ENCODE measurements at places on chromosomes 16 and 17.

- DNase-seq, result no peak
Observed at GRCh38 chr16:85348911-85349334, 236.7 kb upstream of the CIBAR2 start.

GRCh38 chr17:7782240-7782639 lies 51.8 kb upstream of the KDM6B start:
- DNase-seq, result no peak

DNA sequence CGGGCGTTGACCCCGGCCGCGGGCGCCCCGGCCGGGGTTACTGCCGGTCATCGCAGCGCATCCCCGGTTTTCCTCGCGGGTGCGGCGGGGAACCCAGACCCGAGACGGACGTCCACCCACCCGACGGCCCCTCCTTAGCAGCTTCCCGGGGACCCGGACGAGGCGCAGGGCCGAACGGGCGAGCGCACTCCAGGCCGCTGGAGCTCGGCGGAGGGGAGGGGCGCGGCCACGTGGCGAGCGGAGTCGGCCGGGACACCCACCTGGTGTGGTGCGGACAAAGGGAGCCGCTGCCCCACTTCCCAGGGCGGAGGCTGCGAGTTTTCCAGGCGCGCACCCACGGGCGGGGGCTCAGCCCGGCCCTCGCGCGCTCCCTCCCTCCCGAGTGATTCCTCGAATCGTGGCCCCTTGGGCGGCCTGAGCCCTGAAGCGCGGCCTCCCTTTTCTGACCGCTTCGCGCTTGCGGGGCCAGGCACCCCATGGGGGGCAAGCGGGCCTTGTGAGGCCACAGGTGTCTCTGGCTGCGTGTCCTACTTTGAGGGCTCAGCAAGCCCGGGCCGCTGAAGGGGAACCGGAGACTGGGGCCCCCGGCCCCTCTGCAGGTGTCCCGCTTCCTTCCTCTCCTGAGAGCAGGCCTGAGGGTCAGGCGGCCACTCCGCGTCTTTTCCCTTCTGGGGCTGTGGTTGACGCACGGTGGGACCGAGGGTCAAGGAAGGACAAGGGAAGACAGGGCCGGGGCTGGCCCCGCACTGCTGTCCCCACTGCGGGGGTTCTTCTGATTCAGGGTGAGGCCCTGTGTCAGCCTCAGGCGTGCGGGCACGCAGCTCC lies 1.1 kb upstream of the FASN start:
- peak; percentile 38 for DNase-seq

DNA sequence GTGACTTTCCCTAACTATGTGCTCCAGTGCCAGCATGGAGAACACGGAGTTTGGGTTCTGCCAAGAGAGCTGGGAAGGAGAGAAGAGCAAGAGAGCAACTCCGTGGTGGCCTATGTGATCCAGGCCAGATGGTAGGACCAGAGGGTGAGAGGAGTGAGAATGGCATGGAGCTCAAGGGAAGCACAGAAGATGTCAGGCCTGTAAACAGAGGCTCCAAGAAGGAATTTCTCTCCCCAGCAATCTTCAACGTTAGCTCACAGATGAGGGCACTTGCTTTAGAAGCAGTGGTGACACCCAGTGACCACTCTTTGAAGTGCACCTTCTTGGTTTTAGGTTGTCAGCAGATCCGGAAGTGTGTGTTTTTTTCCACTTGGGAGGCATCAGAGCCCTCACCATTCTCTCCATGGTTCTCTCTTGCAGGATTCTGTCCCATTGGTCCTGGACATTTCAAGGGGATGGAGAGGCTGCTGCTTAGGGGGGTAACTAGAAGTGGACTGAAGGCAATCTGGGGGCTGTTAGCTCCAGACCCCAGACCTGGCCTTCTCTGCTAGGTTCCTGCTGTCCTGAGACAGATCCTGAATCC lies 18.1 kb upstream of the TMEM98 start:
- peak; percentile 36 for DNase-seq

- no peak for DNase-seq
Observed at GRCh38 chr16:84124257-84125073, 7.7 kb upstream of the MBTPS1 start.

DNA sequence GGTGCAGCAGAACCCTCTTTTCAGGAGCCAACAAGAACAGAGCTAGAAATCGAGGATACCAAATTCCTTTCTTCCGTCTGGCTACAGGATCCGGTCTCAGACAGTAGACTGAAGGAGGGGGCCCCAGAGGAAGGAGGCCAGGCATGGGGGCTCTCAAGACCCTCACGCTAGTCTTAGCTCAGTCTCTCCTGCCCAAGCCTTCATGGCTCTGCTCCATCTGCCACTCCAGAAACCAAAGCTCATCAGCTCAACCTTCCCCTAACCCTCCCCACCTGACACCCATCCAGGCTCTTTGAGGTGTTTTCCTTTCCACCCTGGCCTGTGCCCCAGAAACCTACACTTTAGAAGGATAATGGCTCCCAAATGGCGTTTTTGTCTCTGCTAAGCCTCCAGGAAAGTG lies 6.2 kb upstream of the TMEM92 start:
- DNase-seq, result no peak

DNA sequence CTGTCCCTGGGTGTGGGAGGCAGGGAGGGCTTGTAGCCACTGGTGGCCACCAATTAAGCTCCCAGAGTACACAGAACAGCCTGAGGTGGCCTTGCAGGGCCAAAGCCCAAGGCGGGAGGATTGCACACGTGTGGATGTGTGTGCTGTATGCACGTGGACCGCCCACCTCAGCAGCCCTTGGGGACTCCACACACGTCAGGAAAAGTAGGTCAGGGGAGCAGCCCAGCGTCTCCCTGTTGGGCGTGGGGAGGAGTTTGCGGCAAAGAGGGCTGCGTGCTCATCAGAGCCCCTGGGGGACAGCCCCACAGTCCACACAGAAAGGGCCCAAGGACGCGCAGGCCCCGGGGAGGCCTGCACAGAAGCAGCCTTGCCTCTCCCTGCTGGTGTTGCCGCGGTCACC lies 19.6 kb downstream of the SBK1 start:
- DNase-seq, result no peak

- DNase-seq, result no peak
Observed at GRCh38 chr16:371515-372301, 1.4 kb upstream of the MRPL28 start.

DNA sequence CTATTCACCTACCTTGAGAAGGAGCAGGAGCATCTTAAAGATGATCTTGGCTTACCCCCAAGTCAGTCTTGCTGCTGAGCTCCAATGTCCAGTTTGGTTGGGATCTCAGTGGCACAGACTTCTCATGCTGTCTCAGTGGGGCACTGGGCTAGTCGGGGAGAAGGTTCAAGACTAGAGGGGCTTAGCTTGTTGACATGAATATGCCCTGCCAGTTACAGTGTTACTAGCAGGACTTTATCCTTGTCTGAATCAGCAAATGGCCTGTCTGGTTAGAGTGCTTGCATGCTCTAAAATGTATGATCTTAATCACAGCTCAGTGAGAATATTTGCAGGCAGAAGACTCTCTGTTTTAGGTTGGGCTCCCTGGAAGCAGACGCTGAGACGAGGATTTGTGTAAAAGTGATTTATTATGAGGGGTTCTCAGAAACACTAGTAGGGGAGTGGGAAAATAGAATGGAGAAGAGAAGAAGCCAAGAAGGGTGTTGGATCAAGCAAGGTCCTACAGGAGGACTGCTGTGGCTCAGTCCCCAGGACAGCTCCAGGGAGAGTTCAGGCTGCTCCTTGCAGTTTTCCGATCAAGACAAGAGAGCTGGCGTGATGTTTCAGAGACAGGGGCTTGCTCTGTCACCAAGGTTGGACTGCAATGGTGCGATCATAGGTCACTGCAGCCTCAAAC lies 150.4 kb upstream of the HS3ST2 start:
- DNase-seq, result no peak

DNA sequence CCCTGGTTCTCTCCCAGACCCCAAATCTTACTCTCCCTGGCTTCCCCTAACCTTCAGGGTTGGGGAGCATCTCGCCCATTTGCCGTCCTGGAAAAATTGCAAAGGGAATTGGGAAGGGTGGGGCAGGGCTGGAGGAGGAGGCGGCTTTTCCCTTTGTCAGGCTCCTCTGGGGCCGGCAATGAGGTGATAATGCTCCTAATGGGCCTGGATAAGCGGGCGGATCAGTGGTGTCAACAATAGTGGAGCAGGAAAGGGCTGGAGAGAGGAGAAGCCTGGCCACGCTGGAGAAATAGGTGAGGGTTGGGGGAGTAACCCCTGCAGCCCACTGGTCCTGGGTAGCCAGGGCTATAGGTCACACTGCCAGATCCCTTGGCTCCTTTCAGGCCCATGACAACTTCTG lies 12.3 kb downstream of the SCN4A start:
- DNase-seq, result no peak

GRCh38 chr16:53900667-53901066 lies 196.7 kb downstream of the FTO start:
- no peak for DNase-seq

DNA sequence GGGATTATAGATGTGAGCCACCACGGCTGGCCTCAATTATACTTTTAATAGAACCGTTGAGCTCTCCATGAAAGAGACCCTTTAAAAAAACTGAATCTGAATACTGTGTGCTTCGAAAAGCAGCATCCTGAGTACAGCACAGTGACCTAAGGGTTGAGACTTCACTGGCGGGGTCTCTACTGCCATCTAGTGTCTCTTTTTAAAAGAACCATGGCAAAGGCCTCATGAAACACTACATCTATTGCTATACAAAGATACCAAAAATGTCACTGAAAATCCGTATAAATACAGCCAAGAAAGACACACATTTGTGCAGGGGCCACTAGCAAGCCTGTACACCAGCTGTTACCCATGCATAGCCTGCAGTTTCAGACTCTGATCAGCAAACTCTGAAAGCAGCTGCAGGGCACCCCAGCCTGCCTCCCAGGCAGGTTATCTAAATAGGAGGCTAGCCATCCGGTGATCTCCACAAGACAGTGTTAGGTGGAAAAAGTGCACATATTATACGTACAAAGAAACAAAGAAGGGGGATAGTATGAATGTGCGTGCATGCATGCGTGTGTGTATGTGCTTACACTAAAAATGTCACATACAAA lies 35.3 kb downstream of the NPLOC4 start:
- DNase-seq, result peak; percentile 58

DNA sequence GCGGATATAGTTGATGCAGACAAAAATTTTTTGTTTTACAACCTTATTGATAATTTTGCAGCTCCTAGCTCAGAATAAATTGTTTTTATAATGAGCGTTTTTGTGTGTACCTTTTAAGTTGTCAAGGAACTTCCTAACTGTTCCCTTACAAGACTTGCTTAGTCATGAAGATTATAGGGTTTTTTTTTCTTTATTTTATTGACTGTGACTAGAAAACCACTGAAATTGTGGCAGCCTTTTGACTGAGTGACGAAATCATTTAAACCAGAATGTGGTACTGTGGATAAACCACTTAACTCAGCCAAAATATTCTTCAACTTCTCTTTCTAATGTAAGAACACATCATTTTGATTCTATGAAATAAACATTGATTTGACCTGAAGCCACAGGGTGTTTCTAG lies 40.8 kb upstream of the VPS4A start:
- DNase-seq, result no peak

DNA sequence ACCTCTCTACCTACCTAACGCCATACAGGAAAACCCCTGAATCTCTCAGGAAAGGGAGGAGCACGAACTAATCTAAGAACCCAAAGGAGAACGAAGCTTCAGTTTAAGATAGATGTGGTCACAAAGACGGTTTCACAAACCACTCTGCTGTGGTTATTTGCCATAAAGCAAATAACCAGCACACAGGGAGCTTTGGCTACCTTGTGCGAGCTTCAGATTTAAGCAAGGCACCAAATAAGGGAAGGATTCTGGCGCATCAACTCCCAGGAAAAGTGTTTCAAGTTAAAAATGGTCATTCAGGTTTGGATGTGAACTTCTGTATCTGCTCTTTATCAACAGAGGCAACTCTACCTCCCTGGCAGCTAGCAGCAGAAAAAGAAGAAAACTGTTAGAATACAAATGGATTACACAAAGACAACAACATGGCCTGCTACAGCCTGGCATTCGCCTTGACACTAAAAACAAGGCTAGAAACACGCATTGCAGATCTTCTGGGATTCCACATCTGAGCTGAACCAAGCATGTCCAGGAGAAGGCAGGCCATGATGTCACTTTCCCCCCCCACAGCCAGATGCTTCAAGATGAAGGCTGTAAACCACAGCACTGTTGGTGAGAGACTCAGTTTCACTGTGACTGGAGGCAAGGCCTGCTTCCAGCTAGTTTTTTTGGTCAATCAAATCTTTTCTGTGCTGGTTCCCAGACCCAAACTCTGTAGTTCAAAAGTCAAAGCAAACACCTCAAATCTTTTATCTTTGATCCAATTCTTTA lies 43.6 kb downstream of the SMG6 start:
- DNase-seq, result no peak
